ENCODE measurements at places on chromosomes 11 and 22.

DNA sequence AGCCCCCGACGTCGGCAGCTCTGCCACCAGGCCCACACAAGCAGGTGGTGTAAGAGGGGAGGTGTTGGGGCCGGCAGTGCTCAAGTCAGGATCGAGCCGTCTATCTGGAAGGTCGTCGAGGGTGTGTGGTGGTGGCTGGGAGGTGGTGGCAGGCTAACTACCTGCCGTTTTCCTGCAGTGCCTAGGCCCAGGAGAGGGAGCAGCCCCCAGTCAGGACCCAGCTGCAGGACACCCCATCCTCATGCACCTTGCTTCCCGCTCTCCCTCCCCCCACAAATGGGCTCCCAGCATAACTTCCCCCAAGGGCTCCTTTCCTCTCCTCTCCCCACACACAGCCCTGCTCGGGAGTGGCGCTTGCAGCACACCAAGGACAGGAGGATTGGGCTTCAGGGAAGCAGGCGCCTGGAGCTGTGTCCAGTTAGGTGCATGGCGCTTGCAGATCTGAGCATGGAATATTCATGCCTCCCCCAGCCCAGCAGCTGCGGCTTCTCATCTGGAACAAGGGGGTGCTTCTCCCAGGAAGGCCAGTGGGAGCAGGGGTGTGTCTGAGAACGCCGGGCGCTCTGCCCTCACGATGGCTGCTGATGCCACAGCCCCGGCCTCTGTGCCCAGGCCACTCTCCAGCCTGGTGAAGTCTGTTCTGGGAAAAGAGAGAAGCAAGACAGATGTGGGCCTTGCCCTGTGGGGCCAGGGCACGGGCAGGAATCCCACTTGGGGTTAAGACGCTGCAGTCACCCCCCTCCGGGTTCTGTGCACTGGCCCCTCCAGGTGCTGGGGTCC lies 127.7 kb downstream of the IGLL1 start:
- no peak for DNase-seq

GRCh38 chr11:82757660-82758357 lies 24.1 kb upstream of the FAM181B start:
- DNase-seq, result no peak

- peak; percentile 100 for DNase-seq
These were observed at the start of gene MSANTD4 for GRCh38 chr11:106021967-106022794. Gene MSANTD4 (minus strand): TSS chr11:106022240. CDS start chr11:106010917, 11,323 bp downstream.

- peak; percentile 47 for DNase-seq
These were observed 17.9 kb downstream of the SEC14L3 start for GRCh38 chr22:30453731-30454510.
